Uterine smooth muscle cell (primary cell): ENCODE measurements at places on chromosomes 3 and 15. TPM values are rescaled to one million over a fixed set of nuclear protein-coding genes. Genes with fewer than 3 reads are reported as not detected.

Gene ZBTB47
- total RNA-seq, result 24.0 and 33.1 TPM in 2 replicates

Gene PARP16
- 1.5 and 1.7 TPM in 2 replicates for total RNA-seq

Gene BCL2A1
- 4.9 and 27.1 TPM in 2 replicates for total RNA-seq

Gene GOLGA8M
- 0.44 and 2.5 TPM in 2 replicates for total RNA-seq

Gene COPS2
- 77.2 and 83.7 TPM in 2 replicates for total RNA-seq

Gene SAMMSON
- 0.11 and 0.25 TPM in 2 replicates for total RNA-seq

Gene ZNF660
- total RNA-seq, result 0.55 and 1.7 TPM in 2 replicates

Gene TPRG1
- 0.87 and 1.8 TPM in 2 replicates for total RNA-seq

Gene ACOX2
- 7.7 and 10.2 TPM in 2 replicates for total RNA-seq

Gene CRYGS
- total RNA-seq, result 1.00 and 2.1 TPM in 2 replicates

Gene MAP1A
- 89.7 and 90.5 TPM in 2 replicates for total RNA-seq

Gene ARPP21
- 0.37 TPM in 1 of 2 replicates, not detected in the other for total RNA-seq

Gene OR5K2
- not detected in 2 replicates for total RNA-seq

Gene MST1
- 5.4 and 6.2 TPM in 2 replicates for total RNA-seq

Gene METTL6
- 30.1 and 36.4 TPM in 2 replicates for total RNA-seq

Gene ZNF620
- total RNA-seq, result 0.87 and 1.1 TPM in 2 replicates

Gene IL17RD
- 6.5 and 11.6 TPM in 2 replicates for total RNA-seq

Gene TERC
- 597 and 759 TPM in 2 replicates for total RNA-seq

Gene CHST13
- total RNA-seq, result not detected in 2 replicates

Gene NUTM1
- total RNA-seq, result not detected in 2 replicates

Gene IGDCC3
- under 0.01 TPM in 1 of 2 replicates, not detected in the other for total RNA-seq

Gene CYFIP1
- total RNA-seq, result 111 and 126 TPM in 2 replicates

Gene SLC7A14
- total RNA-seq, result 0.44 and 0.75 TPM in 2 replicates

Gene HYPK
- 12.9 and 13.0 TPM in 2 replicates for total RNA-seq

Gene PTX3
- total RNA-seq, result 186 and 777 TPM in 2 replicates

Gene TNNC1
- total RNA-seq, result 0.33 TPM in 1 of 2 replicates, not detected in the other

Gene MBD4
- total RNA-seq, result 21.2 and 22.1 TPM in 2 replicates

Gene KLHL25
- total RNA-seq, result 4.5 and 5.0 TPM in 2 replicates

Gene SYNPR
- total RNA-seq, result not detected in 2 replicates

Gene DUOXA2
- total RNA-seq, result not detected in 2 replicates

Gene GP5
- under 0.01 TPM in 1 of 2 replicates, not detected in the other for total RNA-seq

Gene NTRK3
- total RNA-seq, result under 0.01 TPM in 2 replicates

Gene SIN3A
- 29.9 and 34.6 TPM in 2 replicates for total RNA-seq

Gene GPR149
- total RNA-seq, result not detected in 2 replicates

Gene MGLL
- total RNA-seq, result 25.1 and 38.6 TPM in 2 replicates

Gene PLCB2
- total RNA-seq, result 0.12 and 0.66 TPM in 2 replicates

Gene PLA1A
- 0.25 and 0.33 TPM in 2 replicates for total RNA-seq

Gene MFSD1
- 166 and 215 TPM in 2 replicates for total RNA-seq

Gene GPR62
- total RNA-seq, result 0.12 TPM in 1 of 2 replicates, not detected in the other

Gene GOLGA8F
- not detected in 2 replicates for total RNA-seq

Gene SEMA3B
- total RNA-seq, result 6.8 and 29.5 TPM in 2 replicates

Gene KBTBD13
- not detected in 2 replicates for total RNA-seq

Gene RHOV
- total RNA-seq, result not detected in 2 replicates

Gene AP3B2
- total RNA-seq, result 0.22 and 0.75 TPM in 2 replicates

Gene EPHA3
- total RNA-seq, result 1.9 and 2.2 TPM in 2 replicates

Gene AGBL1
- total RNA-seq, result not detected in 2 replicates

Gene GOLGA6A
- under 0.01 TPM in 1 of 2 replicates, not detected in the other for total RNA-seq

Gene NGLY1
- total RNA-seq, result 34.1 and 43.4 TPM in 2 replicates

Gene MTHFS
- total RNA-seq, result 11.5 and 11.8 TPM in 2 replicates

Gene SLC22A13
- 0.22 and 0.25 TPM in 2 replicates for total RNA-seq

Gene CCDC191
- total RNA-seq, result 1.2 and 2.5 TPM in 2 replicates

Gene COPG1
- 352 and 362 TPM in 2 replicates for total RNA-seq

Gene PPP1R14D
- not detected in 2 replicates for total RNA-seq

Gene HGD
- 0.33 TPM in 1 of 2 replicates, not detected in the other for total RNA-seq

Gene CP
- not detected in 2 replicates for total RNA-seq
